ENCODE measurements at places on chromosomes 12 and 14.
A peak's percentile ranks its signal among the peaks of the same experiment; 100 is the strongest.

GRCh38 chr12:65387396-65387795, 108.9 kb downstream of the MSRB3 start:
- DNase-seq: no peak

DNA sequence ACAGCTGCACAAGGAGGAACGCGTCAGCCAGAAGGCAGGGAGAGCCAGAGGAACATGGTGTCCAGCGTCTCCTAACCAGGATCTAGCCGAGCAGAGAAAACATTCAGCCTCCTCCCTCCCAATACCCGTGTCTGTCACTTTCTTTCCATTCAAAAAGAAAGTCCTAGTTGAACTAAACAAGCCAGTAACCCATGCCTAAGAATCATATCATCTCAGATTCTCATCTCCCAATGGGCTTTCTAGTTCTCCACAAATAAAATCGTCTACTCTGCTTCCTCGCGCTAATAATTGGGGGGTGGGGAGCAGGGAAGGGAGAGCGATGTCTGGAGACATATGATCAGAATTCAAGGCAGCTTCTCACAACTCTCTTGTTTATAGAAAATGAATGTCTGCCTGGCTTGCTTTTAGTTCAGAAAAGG, 7.4 kb downstream of the NKX2-1 start:
- DNase-seq: no peak

DNA sequence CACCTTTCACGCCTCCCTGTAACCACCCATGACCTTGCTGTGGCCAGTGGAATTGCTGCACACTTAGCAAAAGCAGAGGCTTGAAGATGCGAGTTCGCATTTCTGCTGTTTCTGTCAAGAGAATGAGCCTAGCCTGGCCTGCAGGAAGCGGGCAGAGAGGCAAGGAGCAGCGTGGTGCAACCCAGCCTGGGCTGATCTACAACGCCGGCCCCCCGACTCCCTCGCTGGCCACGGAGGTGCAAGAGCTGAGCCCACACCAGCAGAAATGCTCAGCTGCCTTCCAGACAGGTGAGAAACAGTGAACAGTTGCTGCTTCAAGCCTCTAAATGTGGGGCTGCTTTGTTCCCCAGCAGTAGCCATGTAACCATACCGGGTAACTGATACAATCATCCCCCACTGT, 116.4 kb downstream of the NCOR2 start:
- no peak for DNase-seq

GRCh38 chr12:22821985-22822384, 197.0 kb downstream of the ETNK1 start:
- no peak for DNase-seq

GRCh38 chr12:32693036-32693435, 13.9 kb downstream of the DNM1L start:
- DNase-seq: no peak

DNA sequence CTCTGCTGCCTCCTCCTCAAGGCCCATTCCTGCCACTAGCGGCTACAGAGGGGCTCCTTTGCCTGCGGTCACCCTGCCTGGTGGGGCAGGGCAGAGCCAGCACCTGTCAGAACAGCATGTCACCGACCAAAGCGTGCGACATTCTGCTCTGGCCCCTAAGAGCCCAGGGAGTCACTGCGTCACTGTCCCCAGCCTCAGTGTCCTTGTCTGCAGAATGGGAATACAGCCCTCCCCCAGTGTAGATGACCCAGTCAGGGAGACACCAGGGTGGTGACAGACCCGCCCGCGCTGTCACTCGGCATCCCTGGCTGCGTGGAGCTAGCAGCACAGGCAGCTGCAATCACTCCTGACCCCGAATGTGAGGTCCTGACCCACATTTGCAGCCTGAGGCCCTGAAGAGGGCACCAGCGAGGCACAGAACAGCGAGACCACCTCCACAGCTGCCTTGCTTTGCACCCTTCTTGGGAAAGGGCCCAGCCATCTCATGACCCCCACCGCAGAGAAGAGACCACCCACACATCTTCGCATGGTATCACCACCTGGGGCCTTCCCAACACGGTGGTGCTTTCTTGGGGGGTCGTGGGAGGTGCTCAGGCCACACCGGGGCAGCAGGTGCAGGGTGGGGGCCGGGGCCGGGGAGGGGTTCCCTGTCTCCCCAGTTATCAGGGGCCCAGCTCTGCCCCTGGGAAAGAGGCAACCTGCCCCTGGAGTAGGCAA, 2.5 kb downstream of the AHNAK2 start:
- DNase-seq: no peak

DNA sequence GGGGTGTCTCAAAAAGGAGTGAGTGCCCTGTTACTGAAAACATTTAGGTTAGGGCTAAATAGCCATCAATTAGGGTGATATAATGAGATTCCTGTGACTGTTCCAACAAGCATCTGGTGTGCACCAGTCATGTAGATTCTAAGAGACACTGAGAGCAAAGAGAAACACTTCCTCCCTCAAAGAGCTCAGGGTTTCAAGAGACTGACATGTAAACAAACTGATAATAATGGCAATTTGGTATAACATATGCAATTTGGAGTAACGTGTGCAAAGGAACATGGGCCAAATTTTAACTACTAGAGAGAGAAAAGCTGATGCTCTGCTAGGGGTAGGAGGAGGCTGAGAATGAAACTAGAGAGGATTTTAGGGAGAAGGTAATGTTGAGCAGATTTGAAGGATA, 237.1 kb downstream of the BMP4 start:
- no peak for DNase-seq

GRCh38 chr14:55976655-55977054, 141.6 kb upstream of the PELI2 start:
- DNase-seq: no peak

DNA sequence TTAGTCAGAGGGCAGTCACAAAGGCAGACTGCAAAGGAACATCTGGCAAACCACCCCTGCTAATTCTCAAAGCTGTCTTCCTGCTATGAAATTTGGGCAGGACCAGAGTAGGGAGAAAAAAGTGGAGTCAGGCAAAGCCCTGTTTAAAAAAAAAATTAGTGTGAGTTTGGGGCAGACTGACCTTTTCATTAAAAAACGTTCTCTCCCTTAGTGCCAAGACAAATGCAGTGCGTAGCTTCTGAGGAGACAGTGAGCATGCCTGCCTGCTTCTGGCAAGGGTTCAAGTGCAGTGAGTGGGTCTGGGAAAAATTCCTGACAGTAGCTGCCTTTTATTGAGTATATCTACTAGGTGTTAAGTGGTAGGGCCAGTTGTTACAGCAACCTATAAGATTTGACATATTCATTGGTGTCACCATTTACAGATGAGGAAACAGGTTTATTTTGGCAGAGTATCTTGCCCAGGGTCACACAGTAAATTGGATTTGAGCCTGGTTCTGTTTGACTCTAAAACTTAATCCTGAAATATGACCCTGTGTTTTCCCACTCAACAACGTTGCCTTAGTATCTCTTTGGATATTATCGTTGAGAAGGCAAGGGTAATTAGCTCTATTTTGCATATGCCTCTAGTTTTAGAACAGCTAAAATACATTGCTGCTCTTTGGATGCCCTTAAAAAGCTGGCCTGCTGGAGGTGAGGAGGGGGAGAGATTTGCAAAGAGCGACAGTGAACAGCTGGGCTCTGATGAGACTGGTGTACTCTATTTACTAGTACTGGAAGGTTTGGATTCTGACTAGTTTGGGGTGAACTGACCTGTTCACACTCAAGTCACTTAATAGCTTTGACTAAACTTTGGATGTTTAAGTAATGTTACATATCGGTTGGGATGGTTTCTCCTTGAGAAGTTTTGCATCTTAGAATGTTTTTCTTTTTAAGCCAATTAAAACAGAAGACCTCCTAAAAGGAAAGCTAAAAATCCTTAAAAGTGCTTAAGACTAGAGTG, 72.8 kb downstream of the PAPOLA start:
- DNase-seq: no peak

DNA sequence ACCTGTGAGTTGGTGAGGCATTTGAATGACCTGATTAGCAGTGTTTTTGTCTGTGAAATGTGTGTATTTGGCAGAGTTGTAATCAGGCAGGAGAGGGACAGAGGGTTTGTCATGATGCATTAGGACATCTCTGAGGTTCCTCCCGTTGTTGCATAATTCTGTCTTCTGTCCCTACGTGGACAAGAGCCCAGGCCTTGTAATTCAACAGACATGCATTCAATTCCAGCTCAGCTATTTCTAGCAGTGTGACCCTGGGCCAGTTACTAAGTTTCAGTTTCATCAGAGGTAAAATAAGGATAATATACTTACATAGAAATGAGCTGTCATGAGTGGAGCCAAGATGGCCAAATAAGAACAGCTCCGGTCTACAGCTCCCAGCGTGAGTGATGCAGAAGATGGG, 208.6 kb downstream of the SLC38A4 start:
- DNase-seq: no peak

DNA sequence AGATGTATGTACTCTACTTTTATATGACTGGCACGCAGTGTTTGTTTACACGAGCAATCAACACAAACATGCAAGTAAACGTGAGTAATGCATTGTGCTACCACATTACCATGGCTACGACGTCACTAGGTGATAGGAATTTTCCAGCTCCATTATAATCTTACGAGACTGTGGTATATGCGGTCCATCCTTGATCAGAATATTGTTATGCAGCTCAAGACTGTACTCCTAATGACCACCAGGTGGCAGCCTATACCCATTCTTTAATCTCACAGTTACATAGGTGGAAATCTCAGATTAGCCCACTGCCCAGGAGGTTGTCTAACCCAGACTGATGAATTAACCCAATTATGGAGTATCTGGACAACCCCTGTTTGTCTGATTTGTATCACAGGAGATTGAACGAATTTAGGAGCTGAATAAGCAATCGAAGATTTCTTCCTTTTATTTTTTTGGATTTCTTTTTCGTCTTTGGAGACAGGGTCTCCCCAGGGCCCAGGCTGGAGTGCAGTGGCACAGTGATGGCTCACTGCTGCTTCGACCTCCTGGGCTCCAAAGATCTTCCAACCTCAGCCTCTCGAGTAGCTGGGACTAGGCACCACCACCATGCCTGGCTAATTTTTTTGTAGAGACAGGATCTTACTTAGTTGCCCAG, 8.7 kb upstream of the TESPA1 start:
- DNase-seq: peak; percentile 44

DNA sequence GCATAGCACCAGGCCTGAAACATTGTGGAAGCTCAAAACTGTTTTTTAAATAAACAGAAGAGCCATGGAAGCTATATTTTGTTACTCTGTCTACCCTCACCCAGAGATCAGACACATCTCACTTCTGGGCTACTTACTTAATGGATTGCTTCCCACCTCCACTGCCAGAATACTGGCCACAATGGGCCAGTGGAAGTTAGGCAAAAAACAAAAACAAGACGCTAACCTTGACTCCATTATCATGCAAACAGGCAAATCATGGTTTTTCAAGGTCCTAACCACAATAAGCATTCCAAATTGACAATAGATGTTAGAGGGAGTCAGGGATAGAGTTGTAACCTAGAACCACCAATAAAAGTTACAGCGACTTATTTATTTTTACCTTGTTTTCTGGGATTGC, 52.7 kb upstream of the PTCSC3 start:
- DNase-seq: no peak

- no peak for DNase-seq
Observed at GRCh38 chr12:106154751-106155273, 16.1 kb upstream of the NUAK1 start.

GRCh38 chr12:20370014-20370386, 1.7 kb downstream of the PDE3A start:
- DNase-seq: no peak

DNA sequence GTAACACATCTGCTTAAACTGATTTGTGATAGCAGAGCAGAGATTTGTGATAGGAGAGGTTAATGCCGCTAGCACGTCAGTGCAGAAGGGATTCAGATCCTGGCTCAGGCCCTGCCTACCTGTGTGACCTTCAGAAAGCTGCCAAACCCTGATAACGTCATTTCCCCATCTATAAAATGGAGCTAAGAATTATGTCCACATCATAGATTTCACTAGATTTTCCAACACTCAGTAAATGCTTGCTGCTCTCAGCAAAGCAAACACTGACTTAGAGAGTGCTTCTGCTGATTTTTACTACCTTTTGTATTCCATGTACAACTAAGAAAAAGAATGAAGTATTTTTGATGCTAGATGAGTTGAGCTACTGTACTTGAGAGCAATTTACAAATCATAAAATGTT, 261.4 kb downstream of the ITPR2 start:
- DNase-seq: no peak

- no peak for DNase-seq
Observed at GRCh38 chr14:52856139-52856538, 64.7 kb upstream of the GNPNAT1 start.
